ENCODE measurements at places on chromosomes 7 and 10.

GRCh38 chr7:130387628-130388403 lies 7.5 kb downstream of the CPA1 start:
- DNase-seq: no peak

- no peak for DNase-seq
Measured at GRCh38 chr7:92156990-92157389, 22.0 kb downstream of the LRRD1 start.

DNA sequence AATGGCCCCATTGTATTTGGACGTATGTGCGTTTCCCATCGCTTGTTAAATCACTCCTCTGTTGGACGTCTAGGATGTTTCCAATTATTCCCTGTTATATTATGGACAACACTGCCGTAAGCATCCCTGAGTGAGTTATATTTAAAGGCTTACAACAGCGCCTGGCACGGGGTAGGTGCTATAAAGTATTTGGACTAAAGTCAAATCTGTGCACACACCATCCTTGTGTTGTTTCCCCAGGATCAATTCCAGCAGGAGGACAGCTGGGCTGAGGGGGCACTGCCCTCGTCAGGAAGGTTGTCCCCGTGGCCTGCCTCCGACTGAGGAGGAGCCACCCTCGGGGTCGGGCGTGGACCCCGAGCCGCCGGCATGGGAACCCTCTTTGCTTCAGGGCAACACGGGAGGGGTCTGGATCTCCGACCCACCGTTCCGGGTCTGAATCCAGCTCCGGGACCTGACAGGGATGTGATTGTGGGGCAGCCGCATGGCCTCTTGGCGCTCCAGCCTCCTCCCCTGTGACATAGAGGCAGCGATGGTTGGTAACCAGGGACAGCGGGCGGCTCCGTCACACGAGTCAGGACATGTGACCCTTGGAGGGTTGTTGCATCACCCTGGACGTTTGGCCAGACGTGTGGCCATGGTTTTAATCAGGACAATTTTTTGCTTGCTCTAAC lies 1.5 kb upstream of the JAKMIP3 start:
- DNase-seq: no peak

DNA sequence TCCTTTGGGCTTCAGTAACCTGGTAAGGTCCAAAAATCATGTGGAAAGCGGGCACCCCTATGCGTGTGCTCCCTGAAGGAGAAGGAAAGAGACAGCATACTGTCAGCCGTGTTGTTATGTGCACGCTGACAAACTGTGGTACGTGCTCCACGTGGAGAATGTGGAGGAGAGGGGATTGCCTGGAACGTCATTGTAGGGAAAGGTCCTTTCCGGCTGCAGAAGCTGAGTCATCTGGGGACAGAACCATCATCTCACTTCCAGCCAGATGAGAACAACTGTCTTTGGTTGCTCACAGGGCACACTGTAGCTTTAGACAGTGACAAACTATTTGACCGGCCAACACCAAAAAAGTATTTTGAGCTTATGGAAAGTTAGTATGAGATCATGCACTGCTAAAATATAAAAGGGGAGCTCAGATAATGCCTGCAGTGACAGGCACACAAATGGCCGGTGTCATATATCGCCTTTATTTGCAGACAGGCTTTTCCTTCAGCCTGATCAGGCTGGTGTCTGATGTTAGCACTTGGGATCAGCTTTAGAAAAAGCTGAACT lies 38.8 kb upstream of the GRB10 start:
- no peak for DNase-seq

- DNase-seq: peak; percentile 13
Measured at GRCh38 chr10:116287906-116288501, 15.0 kb upstream of the GFRA1 start.

- peak; percentile 33 for DNase-seq
Measured at GRCh38 chr10:69957886-69958555, 94.6 kb upstream of the MACROH2A2 start.

- DNase-seq: no peak
Measured at GRCh38 chr7:24779283-24779655, 22.0 kb upstream of the GSDME start.

DNA sequence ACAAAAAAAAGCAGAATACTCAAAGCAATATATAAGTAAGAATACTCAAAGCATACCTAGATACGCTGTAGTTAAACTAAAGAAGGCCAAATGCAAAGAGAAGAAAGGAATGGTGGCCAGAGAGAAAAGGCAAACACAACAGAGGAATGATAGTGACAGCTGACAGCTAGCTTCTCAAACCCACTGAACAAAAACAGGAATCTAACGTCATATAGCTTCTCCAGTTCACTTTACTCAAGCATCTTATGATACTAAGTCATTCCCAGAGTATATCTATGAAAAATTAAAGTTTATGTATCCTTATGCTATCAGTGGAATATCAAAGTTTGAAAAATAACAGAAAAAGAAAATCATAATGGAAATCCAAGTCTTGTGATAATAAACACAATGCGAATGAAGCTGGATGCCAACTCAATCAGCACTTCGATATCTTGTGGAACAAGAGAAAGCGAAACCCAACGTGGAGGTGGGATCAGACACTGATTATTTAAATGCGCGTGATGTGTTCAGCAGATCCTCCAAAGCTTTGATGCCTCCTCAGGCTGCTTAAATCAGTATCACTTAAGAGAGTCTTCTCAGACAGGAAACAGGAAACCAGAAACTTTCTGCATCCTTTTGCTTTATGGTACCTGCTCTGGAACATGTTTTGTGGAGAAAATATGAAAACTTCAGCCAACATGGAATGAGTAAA lies 102.8 kb downstream of the PIP4K2A start:
- DNase-seq: peak; percentile 79

DNA sequence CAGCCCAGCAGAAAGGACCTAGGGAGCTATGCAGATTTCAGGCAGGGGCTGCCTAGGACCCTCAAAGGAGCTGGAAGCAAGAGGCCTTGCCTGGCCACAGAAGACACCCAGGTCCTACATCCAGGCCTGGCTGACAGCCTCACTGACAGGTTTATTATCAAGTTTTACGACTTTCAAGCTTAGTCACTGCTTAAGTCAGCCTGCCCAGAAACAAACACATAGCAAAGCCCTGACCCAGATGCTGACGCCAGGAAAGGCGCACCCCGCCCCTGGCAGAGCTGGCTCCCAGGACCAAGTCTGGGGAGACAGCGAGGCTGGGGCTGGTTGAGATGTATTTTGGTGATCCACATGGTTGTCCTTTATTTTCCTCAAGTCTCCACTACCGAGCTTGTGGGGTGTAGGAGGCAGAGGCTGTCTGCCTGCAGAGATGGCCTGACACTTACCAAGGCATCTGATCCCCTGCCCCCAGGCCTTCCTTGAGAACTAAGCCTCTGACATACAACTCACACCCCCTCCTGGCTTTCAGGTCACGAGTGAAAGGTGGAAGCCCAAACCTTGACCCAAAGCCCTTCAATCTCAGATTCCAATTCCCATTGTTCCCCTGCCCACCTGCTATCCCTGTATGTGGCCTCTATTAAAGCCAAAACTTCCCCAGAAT lies 80.7 kb upstream of the EMX2 start:
- no peak for DNase-seq

DNA sequence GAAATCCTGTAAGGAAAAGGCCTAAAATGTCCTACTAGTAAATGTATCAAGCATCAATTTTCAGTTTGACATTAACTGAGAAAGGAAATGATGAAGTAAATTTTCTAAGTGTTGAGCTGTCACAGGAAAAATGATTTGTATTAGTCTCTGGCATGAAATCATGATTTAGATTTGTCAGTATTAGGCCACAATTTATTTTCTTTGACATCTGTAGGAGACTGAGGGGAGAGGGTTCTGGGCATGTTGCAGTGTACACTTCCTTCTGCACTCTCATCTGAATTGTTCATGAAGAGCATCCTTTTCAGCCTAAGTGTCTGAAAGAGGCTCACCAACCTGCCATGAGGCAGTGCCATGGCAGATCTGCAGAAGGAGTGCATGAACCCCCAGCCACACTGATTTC lies 15.9 kb downstream of the ADRB1 start:
- no peak for DNase-seq

- DNase-seq: no peak
Measured at GRCh38 chr10:27908231-27908630, 90.6 kb downstream of the ODAD2 start.

DNA sequence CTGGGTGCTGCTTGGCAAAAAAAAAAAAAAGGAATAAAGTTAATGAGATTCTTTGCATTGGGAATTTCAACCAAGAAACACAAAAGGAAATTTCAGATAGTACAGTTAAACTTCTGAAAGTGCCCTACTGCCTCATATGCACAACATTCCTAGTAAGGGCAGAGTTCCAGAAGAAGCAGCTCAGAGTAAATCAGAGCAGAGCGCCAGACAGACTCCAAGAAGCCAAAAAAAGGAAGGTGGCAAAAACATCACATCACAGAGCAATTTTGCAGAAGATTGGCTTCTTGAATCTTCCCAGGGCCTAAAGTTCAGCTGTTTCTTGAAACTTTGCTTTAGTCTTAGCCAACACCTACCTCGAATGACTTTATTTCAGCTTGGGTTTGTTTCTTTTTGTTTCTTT lies 544.1 kb downstream of the XPNPEP1 start:
- DNase-seq: no peak

GRCh38 chr7:107023522-107024151 lies 20.9 kb upstream of the PRKAR2B start:
- DNase-seq: no peak

GRCh38 chr10:122875843-122876466 lies 3.4 kb downstream of the FAM24B start:
- no peak for DNase-seq

DNA sequence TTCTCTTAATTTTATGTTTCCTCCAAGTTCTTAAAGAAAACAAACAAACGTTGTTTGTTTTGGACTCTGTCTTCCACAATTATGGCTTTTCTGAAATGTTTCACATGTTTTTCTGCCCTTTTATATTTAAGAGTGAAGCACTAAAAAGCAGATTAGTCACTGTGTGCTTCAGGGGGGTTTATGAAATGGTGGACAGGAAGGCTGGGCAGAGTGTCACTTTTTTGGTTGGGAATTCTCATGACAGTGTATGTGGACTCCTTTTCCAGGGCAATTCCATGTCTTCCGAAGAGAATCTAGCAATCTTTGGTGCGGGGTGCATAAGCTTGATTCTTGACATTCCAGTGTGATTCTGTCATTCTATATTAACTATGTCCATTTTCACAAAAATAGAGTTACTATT lies 669.4 kb downstream of the PARD3 start:
- DNase-seq: no peak

DNA sequence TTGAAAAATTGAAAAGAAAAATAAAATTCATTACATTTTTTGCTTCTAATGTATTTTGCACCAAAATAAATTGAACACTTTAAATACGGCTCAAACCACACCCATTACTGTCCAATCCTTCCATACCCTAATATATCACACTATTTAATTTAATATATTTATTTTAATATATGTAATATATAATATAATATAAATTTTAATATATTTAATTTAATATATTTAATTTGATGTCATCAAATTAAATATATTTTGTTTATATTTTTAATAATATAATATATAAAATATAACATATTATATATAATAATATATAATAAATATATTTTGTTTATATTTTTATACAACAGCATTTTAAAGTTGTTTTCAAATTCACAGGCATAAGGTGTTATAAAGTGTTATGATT lies 15.7 kb upstream of the POU6F2 start:
- DNase-seq: no peak

DNA sequence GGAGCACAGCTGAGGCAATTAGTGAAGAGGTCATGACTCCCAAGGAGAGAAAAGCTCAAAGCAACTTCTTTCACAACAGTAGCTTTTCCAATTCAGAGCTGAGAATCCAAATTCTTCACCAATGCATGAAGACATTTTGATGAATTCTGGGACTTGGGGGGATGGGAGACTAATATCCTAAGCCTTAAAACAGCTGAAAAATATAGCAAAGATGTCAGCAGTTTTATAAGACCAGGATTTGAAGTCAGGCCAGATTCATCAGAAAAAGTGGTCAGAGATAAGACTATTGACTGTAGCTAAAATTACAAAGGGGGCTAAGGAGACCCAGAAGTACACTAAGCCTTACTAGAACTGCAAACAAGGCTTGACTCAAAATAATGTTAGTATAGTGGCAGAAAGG lies 51.6 kb downstream of the GPR141 start:
- DNase-seq: no peak

- DNase-seq: no peak
Measured at GRCh38 chr10:58577437-58577777, 64.7 kb downstream of the BICC1 start.

- peak; percentile 98 for DNase-seq
Measured at GRCh38 chr10:72334825-72335393, 19.8 kb downstream of the DNAJB12 start.

DNA sequence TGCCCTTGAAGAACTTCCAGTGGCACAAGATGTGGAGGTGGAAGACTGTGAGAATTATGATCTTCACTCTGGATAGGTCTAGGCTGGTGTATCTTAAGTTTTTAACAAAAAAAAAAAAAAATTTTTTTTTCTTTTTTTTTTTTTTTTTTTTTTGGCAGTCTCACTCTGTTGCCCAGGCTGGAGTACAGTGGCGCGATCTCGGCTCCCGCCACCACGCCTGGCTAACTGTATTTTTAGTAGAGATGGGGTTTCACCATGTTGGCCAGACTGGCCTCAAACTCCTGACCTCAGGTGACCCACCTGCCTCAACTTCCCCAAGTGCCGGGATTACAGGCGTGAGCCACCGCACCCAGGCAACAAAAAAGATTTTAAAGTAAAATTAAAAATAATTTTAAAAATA lies 37.9 kb downstream of the WAPL start:
- DNase-seq: no peak

- DNase-seq: peak; percentile 56
Measured at GRCh38 chr7:2471396-2471795, 4.8 kb downstream of the GRIFIN start.

GRCh38 chr7:153698046-153698445 lies 354.2 kb upstream of the DPP6 start:
- no peak for DNase-seq
